ENCODE measurements at places on chromosomes 16 and 17.
A peak's percentile ranks its signal among the peaks of the same experiment; 100 is the strongest.

DNA sequence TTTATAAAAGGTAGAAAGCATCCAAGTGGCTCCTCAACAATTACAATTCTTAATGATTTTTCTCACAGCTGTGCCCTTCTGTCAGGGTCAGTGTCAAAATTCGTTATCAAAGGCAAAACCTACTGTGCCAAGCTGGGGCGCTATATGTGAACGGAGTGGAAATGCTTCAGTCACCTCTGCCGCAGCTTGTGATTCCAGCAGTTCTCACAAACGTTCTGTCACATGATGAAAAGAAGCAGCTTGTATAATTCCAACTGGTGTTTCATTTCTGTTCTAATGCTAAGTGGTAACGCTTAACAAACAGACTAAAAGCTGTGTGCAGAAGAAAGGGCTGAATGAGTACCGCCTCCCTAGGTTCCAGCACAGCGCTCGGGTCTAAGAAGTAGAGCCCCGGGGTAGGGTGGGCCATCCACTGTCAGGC, 14.2 kb downstream of the PLD6 start:
- no peak for DNase-seq

DNA sequence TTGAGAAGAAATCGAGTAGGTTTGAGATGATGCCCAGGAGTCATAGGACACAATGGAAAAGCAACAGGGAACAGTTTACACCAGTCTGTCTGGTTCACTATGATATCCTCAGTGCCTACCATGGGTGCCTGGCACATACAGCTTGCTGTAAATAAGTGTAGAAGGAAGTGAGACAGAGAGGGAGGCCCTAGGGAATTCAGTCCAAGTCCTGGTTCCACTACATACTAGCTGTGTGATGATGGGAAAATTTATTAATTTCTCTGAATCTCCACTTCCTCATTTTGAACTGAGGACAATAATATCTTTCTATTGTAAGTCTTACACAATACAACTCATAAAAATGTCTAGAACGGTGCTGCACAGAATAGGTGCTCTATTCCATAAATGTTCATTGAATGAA, 53.3 kb upstream of the LYRM9 start:
- DNase-seq, result no peak

DNA sequence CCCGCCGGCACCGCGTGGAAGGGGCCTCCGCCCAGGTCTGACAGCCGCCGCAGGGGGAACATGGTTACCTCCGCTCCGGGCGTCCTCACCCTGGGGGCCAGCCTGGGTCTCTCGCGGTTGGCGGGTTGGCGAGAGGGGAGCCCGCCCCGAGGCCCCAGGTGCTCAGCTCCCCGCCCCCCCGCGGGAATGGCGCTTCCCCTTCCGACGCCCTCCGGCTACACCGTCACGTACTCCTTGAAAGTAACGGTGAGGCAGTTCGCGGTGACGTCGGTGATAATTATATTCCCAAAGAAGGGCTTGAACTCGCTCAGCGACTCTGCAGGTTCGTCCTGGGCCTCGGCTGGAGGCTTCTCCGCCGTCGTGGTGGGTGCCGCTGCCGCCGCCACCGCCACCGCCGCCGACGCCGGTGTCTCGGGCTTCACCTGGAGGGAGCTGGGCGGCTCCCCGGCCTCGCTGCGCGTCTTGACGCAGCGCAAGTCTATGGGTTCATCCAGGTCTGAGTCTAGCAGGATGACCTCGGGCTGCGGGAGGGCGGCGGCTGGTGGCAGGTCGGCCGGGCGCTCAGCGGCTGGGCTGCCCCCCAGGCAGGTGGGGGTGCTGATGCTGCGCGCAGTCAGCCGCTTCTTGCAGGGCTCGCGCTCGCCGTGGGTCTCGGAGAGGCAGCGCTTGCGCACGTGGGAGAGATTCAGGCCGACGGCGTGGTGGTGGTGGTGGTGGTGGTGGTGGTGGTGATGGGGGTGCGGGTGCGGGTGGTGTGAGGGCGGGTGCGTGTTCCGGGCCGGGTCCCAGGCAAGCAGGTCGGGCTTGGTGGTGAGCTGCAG, 5.3 kb downstream of the CBX4 start:
- no peak for DNase-seq

GRCh38 chr17:35607239-35607847, 20.2 kb downstream of the AP2B1 start:
- DNase-seq, result no peak

- peak; percentile 53 for DNase-seq
Measured at GRCh38 chr17:6666077-6666521, 14.5 kb downstream of the C17orf100 start.

GRCh38 chr16:83755391-83755790, 52.4 kb upstream of the HSBP1 start:
- DNase-seq, result no peak

DNA sequence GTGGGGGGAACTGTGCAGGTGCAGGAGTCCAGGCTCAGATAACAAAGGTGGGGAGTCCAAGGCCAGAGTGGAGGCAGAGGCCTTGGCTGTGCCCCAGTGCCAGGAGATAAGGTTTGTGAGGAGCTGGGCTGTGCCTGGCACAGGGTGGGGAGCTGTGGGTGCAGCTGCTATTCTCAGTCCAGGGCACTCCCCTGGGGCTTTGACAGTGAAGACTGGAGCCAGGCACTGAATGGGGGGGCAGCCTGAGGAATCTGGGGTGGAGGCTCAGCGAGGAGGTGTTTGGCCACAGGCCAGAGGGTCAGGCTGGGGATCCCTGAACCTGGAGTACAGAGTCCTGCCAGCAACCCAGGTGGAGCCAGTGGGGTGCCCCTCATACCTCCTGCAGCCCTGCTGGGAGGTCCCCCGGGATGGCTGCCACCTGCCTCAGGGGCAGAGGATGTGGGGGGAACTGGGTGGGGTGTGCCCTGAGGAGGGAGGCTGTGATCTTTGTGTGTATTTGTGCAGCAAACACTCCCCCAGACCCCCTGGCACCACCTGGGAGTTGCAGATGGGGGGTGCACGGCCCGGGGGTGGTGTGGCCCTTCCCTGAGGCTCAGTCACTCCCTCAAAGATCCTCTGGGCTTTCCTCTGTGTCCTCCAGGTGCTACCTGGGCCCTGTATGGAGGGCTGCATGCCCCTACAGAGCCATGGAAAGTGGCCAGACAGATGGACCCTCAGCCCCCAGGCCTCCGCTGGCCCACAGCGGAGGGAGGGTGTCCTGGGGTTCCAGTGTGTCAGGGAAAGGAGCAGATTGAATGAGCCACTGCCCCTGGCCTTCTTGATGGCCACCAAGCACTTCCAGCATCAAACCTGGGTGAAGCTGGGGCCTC, 44.5 kb upstream of the SMPD3 start:
- DNase-seq, result no peak

DNA sequence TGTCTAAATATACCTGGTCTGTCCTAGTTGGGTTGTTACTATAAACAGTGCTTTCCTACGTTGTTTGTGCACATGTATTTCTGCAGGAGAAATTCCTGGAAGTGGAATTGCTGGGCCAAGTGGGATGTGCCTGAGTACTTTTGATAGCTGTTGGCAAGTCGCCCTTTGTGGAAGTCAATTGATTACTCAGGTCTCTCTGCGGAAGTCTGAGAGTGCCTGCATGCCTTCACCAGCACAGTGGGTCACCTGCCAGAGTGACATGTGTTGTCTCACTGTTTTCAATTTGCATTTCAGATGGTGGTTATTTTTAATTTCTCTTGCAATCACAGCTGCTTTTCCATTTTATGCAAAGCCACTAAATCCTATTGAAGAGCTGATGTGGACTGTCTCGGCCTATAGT, 2.3 kb upstream of the MVD start:
- no peak for DNase-seq

DNA sequence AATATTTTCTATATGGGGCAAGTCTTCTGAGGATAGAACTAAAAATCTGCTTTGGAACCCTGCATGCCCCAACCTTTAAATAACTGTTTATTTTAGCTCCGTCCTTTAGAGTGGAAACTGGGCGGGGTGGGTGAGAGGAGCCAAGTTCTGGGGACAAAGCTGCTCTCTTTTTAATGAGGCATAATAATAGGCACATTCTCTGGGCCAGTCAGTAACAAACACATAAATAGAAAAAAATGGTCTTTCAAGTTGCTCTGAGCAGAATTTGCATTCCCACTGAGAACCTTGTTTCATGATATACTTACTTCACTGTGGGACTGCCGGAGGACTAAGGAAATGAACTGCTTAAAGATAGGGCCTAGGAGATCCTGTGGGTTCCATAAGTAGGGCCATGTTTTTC, 51.5 kb downstream of the KNOP1 start:
- no peak for DNase-seq

GRCh38 chr17:49082231-49082630, 50.3 kb upstream of the B4GALNT2 start:
- DNase-seq, result no peak

GRCh38 chr17:48610282-48611211, at the start of gene HOXB7:
Gene HOXB7, minus strand, starts transcription at chr17:48611017. Its CDS starts 99 bp downstream, at chr17:48610918.
- DNase-seq, result peak; percentile 39

DNA sequence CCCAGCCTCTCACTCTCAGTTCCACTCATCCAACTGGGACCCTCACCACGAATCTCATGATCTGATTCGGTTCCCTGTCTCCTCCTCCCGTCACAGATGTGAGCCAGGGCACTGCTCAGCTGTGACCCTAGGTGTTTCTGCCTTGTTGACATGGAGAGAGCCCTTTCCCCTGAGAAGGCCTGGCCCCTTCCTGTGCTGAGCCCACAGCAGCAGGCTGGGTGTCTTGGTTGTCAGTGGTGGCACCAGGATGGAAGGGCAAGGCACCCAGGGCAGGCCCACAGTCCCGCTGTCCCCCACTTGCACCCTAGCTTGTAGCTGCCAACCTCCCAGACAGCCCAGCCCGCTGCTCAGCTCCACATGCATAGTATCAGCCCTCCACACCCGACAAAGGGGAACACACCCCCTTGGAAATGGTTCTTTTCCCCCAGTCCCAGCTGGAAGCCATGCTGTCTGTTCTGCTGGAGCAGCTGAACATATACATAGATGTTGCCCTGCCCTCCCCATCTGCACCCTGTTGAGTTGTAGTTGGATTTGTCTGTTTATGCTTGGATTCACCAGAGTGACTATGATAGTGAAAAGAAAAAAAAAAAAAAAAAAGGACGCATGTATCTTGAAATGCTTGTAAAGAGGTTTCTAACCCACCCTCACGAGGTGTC, 26.6 kb downstream of the STH start:
- no peak for DNase-seq

Measured in gastrocnemius medialis (tissue), 4 donors.